Mucosa of gallbladder (tissue), 1 donor: ENCODE measurements at places on chromosomes 1 and 21.

- DNase-seq: no peak
Observed at GRCh38 chr1:1124508-1124785, 8.6 kb upstream of the C1orf159 start.

GRCh38 chr1:12511516-12512468 lies 106.2 kb downstream of the DHRS3 start:
- no peak for DNase-seq

DNA sequence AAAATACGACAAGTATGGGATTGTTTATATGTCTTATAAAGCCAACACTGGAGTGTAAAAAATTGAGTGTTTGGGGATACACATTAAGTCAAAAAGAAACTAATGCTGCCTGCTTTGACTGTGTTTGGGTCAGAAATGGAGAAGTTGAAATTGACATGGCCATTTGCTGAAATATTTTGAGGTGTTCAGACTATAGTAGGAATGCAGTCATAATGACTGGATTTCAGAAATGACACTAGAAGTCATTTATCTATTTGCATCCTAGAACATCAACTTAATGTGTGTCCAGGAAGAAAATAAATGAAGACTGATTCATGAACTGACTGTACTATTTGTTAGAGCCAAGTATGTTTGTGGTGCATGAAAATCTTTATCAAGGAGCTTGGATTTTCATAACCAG lies 28.4 kb downstream of the RASAL2 start:
- no peak for DNase-seq

GRCh38 chr21:23152130-23152529 lies 2153.9 kb downstream of the NCAM2 start:
- DNase-seq: no peak

GRCh38 chr1:14790982-14791381 lies 192.5 kb downstream of the KAZN start:
- no peak for DNase-seq

DNA sequence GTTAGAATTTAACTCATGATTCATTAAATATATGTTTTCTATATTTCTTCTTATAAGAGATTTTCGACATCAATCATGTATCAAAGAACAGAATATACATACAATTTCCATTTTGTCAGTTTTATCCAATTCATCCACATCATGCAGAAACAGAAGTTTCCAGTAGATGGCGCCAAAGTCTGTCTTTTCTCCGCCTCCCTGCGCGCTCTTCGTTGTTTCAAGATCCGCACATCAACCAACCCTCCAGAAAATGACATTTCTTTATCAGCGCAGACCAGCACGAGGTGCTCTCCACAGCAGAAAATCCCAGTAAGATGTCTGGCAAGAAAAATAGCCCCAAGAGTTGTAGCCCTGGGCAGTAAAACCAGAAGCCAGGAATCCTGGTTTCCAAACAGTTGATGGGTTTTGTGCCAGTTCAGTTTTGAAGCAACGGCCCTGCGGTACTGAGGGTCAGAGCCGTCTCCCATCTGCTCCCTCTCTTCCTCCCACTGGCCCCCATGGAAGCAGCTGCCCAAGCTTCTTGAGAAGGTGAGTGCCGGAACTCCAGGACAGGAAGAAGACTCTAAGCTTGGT lies 38.6 kb upstream of the GPR137B start:
- DNase-seq: peak; percentile 62

DNA sequence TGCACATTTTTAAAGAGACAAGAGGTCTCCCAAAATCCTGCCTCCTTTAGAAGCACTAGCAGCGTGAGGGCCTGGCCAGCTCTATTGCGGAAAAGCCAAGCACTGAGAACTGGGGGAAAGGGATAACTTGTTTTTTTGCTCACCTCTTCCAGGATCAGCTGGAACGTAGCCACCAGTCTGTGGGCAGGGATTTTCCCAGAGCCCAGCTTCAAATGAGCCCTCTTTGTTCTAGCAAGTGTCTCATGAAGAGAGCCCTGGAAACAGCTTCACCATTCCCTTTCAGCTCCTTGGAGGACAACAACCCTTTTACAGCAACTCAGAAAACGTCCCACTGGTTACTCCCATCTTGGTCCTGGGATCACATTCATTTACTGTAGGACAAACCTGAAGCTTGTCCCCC lies 195.4 kb downstream of the LMX1A start:
- no peak for DNase-seq

GRCh38 chr1:11602424-11602823 lies 51.8 kb downstream of the FBXO2 start:
- no peak for DNase-seq

DNA sequence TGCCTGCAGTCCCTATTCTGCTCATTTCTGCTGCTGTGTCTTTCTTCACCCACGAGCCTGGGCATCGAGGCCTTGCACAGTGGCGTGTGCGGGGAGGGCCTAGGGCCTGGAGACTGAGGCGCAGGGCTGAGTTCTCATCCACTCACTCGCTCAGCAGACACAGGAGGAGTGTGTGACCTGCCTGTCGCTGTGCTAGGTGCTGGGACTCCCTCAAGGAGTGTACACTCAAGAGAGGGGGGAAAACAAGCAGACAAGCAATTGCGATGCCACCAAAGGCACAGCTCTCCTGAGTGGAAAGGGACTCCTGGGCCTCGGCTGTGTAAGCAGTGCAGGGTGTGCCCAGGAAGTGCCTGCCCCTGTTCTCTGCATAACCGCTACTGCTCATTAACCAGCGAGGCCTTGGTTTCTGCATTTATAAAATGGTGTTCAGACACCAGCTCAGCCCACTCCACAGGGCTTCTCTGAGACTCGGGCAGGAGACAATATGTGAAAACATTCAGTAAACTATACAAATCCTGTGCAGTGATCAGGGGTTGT lies 4.2 kb downstream of the RD3 start:
- no peak for DNase-seq

DNA sequence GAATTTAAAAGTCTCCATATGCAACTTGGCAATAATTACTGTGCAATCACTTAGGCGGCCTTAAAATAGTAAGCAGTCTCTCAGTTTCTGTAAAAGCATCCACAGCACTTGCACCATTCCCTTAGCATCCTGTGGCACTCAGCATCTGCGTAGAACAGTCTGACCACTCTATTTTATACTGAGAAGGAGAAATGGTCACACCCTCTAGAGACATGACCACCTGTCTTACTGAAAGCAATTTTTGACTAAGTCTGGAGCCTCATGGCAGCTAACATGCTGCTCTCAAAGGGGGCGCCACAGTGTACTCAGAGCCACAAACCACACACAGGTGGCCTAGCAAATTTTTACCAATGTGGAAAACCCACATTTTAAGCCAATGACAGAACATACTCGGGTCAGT lies 62.0 kb downstream of the KCNK1 start:
- no peak for DNase-seq

- no peak for DNase-seq
Observed at GRCh38 chr1:243234978-243235647, 20.0 kb downstream of the CEP170 start.

DNA sequence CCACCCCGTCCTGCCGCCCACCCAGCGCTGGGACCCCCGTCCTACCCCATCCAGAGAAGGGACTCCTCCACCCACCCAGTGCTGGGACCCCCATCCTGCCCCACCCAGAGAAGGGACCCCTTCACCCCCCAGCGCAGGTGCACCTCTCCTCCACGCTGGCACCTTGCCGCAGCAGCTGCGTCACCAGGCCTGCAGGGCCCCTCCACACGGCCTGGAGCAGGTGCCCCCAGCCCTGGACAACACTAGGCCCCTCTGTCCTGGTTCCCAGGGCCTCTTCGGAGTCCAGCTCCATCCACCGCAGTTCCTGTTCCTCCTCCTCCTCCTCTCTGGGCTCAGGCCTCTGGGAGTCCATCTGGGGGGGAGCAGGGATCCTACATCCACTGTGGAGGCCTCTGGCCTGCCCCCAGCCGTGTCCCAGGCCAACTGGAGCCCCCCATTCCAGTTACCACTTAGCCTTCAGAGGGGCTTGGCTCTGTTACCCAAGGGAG lies 378 bp downstream of the ANKRD65 start:
- DNase-seq: no peak

GRCh38 chr1:6488602-6489382 lies 2.7 kb downstream of the PLEKHG5 start:
- DNase-seq: no peak

DNA sequence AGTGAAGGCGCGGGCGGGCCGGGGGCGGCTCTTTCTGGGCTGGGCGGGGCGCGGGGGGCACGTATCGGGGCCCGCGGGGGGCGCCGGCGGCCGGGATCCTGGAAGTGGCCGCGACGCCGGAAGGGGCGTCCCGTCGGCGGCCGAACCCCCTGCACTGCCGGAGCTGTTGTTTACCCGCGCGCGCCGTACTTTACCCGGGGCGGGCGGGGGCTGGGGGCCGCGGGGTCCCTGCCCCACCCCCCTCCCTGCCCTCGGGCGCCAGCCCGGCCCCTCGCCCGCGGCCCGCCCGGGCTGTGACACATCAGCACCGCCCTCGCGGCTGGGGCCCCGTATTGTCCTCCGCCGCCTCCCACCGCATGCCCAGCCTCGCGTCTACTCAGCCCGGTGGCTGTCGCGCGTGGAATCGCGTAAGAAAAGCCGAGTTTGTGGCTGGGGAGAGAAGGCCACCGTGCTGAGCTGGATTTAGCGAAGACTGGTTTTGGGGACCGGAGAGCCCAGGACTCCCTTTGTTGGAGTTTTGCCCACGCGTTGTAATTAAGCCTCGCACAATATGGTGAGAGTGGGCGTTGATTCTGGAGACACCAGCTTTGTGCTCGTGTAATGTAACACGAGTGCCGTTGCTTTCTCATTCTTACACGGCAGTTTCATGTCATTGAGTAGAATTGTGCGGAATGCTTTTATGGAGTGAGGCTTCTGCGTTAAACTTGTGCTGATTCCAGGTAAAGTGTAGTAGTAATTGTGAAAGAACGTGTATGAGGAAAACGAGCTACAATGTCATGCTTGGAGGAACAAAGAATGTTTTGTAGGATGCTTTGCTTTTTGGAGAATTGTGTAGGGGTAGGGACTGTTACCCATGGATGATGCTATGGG lies 559 bp downstream of the BACH1 start:
- DNase-seq: peak; percentile 31

- DNase-seq: no peak
Observed at GRCh38 chr1:158039380-158039779, 45.9 kb downstream of the KIRREL1 start.

- DNase-seq: no peak
Observed at GRCh38 chr1:21117597-21118001, 59.1 kb downstream of the EIF4G3 start.
